ENCODE measurements at places on chromosomes 3 and 15.

DNA sequence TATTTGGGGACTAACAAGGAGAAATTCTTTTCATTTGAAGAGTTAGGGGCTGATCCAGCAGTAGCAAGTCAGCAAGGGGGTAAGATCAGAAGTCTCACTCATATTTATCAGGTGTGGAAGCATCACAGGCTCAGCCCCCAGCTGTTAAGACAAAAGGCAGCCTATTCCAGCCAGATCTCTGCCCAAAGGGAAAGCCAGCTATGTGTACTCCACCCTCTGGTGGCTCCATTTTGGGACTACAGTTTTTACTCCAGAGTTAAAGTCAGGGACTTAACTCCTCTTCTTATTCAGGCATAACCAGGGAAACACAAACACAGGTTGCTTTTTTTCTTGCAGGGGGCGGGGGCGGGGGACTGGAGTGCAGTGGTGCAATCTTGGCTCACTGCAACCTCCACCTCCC lies 19.2 kb downstream of the UBP1 start:
- no peak for DNase-seq

DNA sequence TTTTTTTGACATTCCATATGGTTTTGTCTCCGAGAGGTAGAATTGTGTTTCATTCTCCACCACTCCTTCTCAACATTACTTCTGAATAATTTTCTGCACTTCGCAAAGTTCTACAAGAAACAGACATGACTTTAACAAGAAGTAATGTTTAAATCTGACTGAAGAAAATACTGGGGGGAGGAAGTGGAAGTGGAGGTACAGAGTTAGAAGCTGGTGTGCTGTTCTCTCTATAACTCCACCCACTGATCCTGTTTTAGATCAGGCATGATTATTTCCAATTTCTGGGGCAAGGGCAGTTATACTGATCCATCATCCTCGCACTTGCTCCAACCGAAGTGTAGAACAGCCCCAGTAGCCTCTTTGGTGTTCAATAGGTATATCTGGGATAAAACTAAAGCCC lies 9.2 kb upstream of the MCCC1 start:
- DNase-seq: no peak

DNA sequence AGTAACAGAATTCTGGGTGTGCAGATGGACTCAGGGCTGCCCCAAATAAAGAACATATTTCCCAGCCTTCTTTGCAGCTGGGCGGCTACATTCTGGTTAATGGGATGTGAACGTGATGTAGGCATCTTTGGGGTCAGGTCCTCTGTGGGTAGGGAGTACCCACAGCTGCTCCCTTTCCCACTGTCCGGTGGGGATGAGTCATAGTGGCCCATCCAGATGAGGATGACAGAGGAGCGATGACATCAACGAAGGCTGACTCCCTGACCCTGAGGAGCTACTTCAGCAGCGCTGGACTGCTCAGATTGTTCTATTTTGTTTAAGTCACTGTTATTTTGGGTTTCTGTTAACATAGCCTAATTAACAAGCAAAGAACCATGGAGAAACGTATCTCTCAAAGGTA lies 38.0 kb downstream of the SRPRB start:
- DNase-seq: no peak

GRCh38 chr15:58515807-58516206 lies 84.0 kb downstream of the LIPC start:
- no peak for DNase-seq

- no peak for DNase-seq
Observed at GRCh38 chr3:57910990-57911389, 97.2 kb upstream of the FLNB start.

- no peak for DNase-seq
Observed at GRCh38 chr15:46703871-46704637, 1013.3 kb upstream of the SEMA6D start.
